Kidney glomerular epithelial cell (primary cell): ENCODE measurements at places on chromosomes 2 and 18.

DNA sequence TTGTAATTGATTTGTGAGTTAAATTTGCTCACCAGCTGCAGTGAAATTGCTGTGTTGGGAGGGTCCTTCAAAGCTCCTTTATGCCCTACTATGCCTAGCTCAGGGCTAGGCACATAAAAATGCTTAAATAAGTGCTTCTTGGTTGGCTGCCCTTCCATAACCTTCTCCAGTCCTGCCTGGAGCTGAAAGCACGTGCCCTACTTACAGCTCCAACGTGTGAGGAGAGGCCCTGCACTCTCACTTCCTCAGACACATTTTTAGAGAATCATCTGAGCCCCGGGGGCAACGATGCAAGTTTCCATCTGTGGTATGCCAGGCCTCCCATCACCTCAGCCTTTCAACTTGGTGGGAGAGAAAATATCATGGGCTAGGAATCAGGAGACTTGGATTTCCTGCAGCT is 202.7 kb downstream of the BCL11A start:
- DNase-seq, result no peak

DNA sequence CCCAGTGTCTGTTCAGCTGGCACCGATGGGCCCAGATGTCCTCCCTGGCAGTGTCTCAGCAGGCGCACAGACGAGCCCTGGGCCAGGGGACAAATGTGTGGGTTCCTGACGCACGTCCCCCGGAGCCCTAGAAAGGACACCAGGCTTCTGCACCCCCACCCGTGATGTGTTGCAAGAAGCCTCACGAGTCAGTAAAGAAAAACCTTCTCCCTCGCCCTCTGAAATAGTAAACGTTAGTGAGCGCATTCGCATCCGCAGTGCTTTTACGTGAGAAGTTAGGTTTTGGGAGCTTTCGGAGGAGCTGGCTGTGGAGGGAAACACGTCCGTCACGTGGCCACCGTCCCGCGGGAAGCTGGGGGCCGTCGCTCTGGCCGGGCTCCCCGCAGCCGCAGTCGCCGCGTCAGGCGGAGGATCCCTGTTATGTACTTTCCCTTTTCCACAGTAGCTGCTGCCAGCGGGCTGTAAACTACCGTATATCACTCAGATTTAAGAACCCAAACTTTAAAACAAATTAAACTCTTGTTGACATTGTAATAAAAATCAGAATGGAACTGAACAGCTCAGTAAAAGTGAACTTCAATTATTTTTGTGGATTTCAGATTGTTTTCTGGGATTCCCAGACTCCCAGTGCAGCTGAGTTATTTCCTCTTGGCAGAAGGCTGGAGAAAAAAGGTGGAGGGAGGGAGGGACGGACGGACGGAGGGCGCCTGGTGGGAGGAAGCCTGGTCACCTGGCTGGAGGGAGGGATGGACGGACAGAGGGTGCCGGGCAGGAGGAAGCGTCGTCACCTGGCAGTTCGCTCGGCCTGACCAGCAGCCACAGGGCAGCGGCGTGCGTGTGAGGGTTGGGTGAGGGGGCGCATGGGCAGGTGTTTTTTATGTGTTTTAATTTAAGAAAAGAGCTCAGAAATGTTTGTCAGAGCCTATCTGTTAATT is 112.1 kb downstream of the NFATC1 start:
- peak; percentile 64 for DNase-seq

GRCh38 chr2:59182249-59182648 is 941.1 kb upstream of the FANCL start:
- no peak for DNase-seq

- DNase-seq, result no peak
These were observed 134.2 kb downstream of the CALCRL start for GRCh38 chr2:187313831-187314230.

GRCh38 chr2:45683292-45683691 is 31.8 kb downstream of the PRKCE start:
- DNase-seq, result no peak

GRCh38 chr2:63654959-63655358 is 66.2 kb downstream of the MDH1 start:
- DNase-seq, result no peak

GRCh38 chr2:174004905-174005605 is 39.9 kb upstream of the SP3 start:
- DNase-seq, result peak; percentile 30

- DNase-seq, result no peak
These were observed 255.8 kb downstream of the FBXO15 start for GRCh38 chr18:73891572-73892421.

DNA sequence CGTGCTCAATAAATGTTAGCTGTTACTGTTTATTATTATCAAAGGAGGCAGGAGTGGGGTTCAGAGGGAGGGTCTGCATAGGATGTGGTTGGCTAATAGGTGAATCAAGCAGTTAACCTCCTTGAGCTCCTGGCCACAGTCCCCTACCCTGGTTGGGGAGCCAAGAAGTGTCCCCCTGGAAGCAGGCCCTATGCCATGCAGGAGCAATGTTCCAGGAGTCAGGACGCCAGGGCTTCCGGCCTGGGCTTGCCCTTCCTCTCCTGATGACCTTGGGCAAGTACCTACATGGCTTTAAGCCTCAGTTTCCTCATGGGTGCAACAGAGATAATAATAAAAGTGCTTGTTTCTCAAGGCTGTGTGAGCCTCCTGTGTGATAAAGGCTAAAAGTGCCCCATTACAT is 84.9 kb downstream of the DYSF start:
- no peak for DNase-seq

- no peak for DNase-seq
These were observed 92.1 kb downstream of the RNF144A start for GRCh38 chr2:7009207-7009911.

DNA sequence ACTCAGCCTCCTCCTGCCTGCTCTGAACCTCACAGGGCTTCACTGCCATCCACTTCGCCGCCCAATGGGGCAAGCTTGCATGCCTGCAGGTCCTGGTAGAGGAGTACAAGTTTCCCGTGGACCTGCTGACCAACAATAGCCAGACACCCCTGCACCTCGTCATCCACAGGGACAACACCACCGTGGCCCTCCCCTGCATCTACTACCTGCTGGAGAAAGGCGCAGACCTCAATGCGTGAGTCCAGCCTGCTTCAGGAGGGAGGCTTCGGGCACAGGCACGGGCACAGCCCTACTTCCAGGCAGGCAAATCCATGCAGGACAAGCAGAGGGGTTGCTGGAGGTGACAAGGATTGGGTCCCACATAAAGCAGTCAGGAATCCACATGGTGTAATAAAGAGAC is 1.2 kb downstream of the ANKRD53 start:
- DNase-seq, result no peak

DNA sequence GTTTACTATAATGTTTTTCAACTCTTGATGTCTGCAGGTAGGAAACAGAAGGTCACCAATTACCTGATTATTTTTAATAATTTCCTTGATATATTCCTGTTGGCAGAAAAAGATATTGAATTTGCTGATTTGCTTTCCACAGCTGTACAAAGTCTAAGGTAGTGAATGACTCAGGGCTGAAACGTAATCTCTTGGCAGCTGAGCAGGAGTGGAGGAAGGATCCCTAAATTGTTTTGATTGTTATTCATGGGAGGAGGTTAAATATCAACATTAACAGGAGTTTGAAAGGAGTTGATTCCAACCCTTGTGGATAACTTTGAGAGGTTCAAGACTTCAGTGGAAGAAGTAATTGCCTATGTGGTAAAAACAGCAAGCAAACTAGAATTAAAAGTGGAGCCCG is 345.2 kb upstream of the SLC8A1 start:
- peak; percentile 48 for DNase-seq

- DNase-seq, result no peak
These were observed 496 bp upstream of the ITGA4 start for GRCh38 chr2:181456660-181457120.

GRCh38 chr2:197079832-197080555 is 153.5 kb upstream of the PGAP1 start:
- no peak for DNase-seq

- no peak for DNase-seq
These were observed 499.5 kb upstream of the CHAC2 start for GRCh38 chr2:53268086-53268485.

DNA sequence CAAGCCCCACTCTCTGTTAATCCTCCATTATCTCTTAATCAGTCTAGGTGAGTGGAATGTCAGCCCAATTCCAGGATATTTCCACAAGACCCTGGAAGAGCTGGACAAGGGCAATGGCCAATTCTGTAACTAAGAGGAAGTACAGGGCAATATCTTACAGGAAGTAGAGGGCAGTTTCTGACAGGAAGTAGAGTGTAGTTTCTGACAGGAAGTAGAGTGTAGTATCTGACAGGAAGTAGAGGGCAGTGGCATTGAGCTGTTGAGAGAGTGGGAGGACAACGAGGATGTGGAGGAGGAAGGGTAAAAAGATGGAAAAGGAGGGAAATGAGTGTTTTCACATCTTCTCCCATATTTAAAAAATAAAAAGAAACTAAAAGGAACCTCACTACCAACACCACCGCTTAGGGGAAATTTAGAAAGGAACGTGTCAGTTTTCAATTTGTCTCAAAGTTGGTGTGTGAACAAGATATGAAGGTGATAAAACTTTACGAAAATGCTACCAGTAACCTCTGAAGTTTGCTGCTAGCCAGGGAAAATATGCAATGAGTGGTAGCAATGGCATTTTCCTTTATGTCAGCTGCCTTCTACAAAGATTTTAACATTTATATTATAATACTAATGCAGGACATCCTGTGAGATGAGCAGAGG is 430.9 kb upstream of the HNRNPA3 start:
- no peak for DNase-seq
